Type B pancreatic cell (in vitro differentiated cells): ENCODE measurements at places on chromosomes 3 and 15. TPM values are rescaled to one million over a fixed set of nuclear protein-coding genes. Genes with fewer than 3 reads are reported as not detected.

Gene ACTRT3
- total RNA-seq: 1.8 and 2.1 TPM in 2 replicates

Gene GRM7
- 9.9 and 10.8 TPM in 2 replicates for total RNA-seq

Gene OSBPL10
- 24.4 and 43.6 TPM in 2 replicates for total RNA-seq

Gene VWA5B2
- 23.7 and 38.7 TPM in 2 replicates for total RNA-seq

Gene SLC2A2
- total RNA-seq: 1.9 and 5.7 TPM in 2 replicates

Gene ITIH3
- 0.81 and 0.97 TPM in 2 replicates for total RNA-seq

Gene HTD2
- total RNA-seq: 10.6 and 11.4 TPM in 2 replicates

Gene SPATA12
- not detected in 2 replicates for total RNA-seq

Gene DUOXA1
- 3.2 and 9.4 TPM in 2 replicates for total RNA-seq

Gene NMB
- 7.4 and 8.2 TPM in 2 replicates for total RNA-seq

Gene TBC1D23
- total RNA-seq: 39.6 and 45.2 TPM in 2 replicates

Gene IGSF11
- total RNA-seq: 2.3 and 2.4 TPM in 2 replicates

Gene SERF2
- 805 and 910 TPM in 2 replicates for total RNA-seq

Gene MAPK6
- total RNA-seq: 56.6 and 57.9 TPM in 2 replicates

Gene SNRPN
- 91.8 and 106 TPM in 2 replicates for total RNA-seq

Gene EAF1
- total RNA-seq: 23.1 and 23.5 TPM in 2 replicates

Gene TGM5
- total RNA-seq: 0.22 and 0.71 TPM in 2 replicates

Gene HHLA2
- 2.3 and 3.9 TPM in 2 replicates for total RNA-seq

Gene CAMP
- not detected in 2 replicates for total RNA-seq

Gene DZIP1L
- 3.2 and 17.8 TPM in 2 replicates for total RNA-seq

Gene CHRM5
- not detected in 2 replicates for total RNA-seq

Gene CCDC174
- total RNA-seq: 20.7 and 23.2 TPM in 2 replicates

Gene MYL3
- 5.4 and 20.8 TPM in 2 replicates for total RNA-seq

Gene ACAN
- total RNA-seq: 0.05 and 6.9 TPM in 2 replicates

Gene SAXO2
- 2.4 and 5.8 TPM in 2 replicates for total RNA-seq

Gene BSN
- total RNA-seq: 3.9 and 4.0 TPM in 2 replicates

Gene RETNLB
- total RNA-seq: 1.1 TPM in 1 of 2 replicates, not detected in the other

Gene ZSCAN29
- 28.8 and 45.6 TPM in 2 replicates for total RNA-seq

Gene OR5H6
- total RNA-seq: not detected in 2 replicates

Gene RGMA
- total RNA-seq: 37.0 and 41.6 TPM in 2 replicates

Gene SLC6A6
- total RNA-seq: 24.5 and 30.3 TPM in 2 replicates

Gene LDHAL6B
- total RNA-seq: not detected in 2 replicates

Gene ARPIN
- total RNA-seq: 14.9 and 22.7 TPM in 2 replicates

Gene CSPG5
- 1.2 and 2.1 TPM in 2 replicates for total RNA-seq

Gene PLD1
- 33.3 and 44.6 TPM in 2 replicates for total RNA-seq

Gene CPNE9
- 0.34 and 0.59 TPM in 2 replicates for total RNA-seq

Gene SLC38A3
- 6.0 and 11.0 TPM in 2 replicates for total RNA-seq

Gene GOLGA8K
- total RNA-seq: 0.77 TPM in 1 of 2 replicates, not detected in the other

Gene ARNT2
- 14.3 and 22.4 TPM in 2 replicates for total RNA-seq

Gene ST3GAL6
- total RNA-seq: 16.5 and 21.9 TPM in 2 replicates

Gene NLGN1
- 3.2 and 12.6 TPM in 2 replicates for total RNA-seq

Gene KCNH8
- 1.2 and 3.4 TPM in 2 replicates for total RNA-seq

Gene CDC25A
- total RNA-seq: 13.0 and 28.0 TPM in 2 replicates

Gene ALG1L2
- total RNA-seq: 1.4 and 2.1 TPM in 2 replicates

Gene SLC7A14
- total RNA-seq: 3.3 and 13.5 TPM in 2 replicates

Gene ISL2
- 1.2 and 4.5 TPM in 2 replicates for total RNA-seq

Gene PRC1
- 54.6 and 101 TPM in 2 replicates for total RNA-seq

Gene TRH
- total RNA-seq: 0.74 and 5.3 TPM in 2 replicates

Gene VGLL3
- total RNA-seq: 11.1 and 25.3 TPM in 2 replicates

Gene BTBD1
- 40.5 and 40.7 TPM in 2 replicates for total RNA-seq

Gene LINS1
- 16.2 and 17.4 TPM in 2 replicates for total RNA-seq

Gene TGM4
- not detected in 2 replicates for total RNA-seq

Gene CYP8B1
- not detected in 2 replicates for total RNA-seq

Gene IMPG2
- 0.43 and 0.53 TPM in 2 replicates for total RNA-seq

Gene C3orf85
- 2.3 and 6.8 TPM in 2 replicates for total RNA-seq

Gene FYTTD1
- total RNA-seq: 52.1 and 58.8 TPM in 2 replicates

Gene C3orf49
- total RNA-seq: not detected in 2 replicates

Gene UTS2B
- total RNA-seq: 0.58 TPM in 1 of 2 replicates, not detected in the other

Gene C3orf52
- 8.4 and 11.9 TPM in 2 replicates for total RNA-seq
